NCI-H2171 treated with DMSO at 0.1 percent for 48 hours (cell line): ENCODE measurements at places on chromosomes 2 and 18.

DNA sequence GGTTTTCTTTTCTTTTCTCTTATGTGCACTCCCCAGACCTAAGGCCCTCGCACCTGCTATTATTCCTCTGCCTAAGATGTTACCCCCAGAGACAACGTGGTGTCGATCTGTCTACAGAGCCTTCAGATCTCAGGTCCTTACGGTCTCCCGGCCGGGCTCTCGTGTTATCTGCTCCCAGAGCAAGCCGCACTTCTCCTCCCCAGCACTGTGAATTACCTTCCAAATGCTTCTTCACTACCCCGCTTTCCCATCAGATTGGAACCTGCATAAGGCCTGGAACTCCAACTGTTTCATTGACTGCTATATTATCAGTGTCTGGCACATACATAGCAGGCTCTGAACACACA, 71.2 kb upstream of the ODC1 start:
- no peak for DNase-seq

DNA sequence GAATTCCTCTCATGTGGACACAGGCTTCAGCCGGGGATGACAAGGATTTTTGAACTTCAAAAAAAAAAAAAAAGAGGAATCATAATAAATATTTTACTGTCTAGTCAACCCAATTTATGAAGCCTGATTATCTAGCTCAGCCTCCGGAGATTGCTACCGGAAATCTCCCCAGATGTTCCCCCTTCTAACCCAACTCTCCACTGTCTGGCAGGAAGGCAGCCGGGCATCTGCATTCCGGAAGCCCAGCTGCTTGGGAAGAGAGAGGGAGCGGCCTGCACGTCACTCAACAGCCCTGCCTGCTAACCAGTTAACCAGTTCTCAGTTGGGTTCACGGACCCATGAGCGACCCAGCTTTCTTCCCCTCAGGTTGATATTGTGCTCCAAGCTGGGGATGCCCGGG, 87.2 kb upstream of the POU3F3 start:
- no peak for DNase-seq

- peak; percentile 27 for DNase-seq
These were observed 6.9 kb upstream of the DPYSL5 start for GRCh38 chr2:26840937-26841610.

DNA sequence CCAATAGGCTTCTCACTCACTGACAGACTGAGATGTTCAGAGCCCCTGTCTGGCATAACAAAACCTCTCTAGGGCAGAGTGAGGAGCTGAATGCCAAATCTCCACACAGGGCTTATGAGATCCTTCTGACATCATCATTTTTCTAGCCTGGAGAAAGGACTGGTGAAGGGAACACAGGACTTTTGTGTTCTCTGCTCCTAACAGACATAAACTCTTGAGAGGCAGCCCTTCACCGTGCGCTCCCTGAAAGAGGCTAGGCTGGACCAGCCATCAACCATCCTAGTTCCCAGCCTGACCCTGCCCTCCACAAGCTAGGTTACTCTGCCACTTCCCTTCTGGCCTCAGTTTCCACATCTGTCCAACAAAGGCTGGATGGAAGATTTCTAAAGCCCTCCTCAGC, 141.9 kb downstream of the SUCLG1 start:
- no peak for DNase-seq

- DNase-seq: no peak
These were observed 132.8 kb downstream of the ACOXL start for GRCh38 chr2:110865188-110865587.

DNA sequence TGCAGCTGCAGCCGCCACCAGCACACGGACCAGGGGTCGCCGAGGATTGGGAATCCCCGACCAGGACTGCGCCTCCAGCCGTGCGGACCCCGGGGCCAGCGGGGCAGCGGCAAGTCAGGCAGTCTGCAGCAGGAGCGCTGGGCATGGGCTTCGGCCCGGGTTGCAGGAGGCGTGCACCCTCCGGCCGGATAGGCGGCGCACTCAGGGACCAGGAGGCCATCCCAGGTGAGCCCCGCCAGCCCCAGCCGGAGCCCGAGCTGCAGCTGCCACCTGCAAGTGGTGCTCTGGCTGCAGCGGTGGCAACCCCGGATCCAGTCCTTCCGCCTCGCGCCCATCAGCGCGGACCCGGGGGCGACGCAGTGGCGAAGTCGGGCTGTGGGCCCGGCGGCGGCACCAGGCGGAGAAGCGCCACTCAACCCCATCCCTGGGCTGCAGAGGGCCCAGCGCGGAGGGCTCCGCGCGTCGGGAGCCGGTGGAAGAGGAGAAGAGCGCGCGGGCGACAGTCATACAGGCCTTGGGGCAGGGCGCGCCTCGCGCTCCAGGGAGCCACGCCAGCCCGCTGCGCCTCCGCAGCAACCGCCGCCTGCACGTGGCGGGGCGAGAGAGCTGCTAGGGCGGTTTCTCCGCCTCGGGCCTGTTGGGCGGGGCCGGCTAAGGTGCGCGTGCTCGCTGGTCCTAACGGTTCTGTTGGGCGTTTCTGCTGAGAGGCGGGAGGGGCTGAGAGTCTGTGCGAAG, 73.8 kb downstream of the RPIA start:
- peak; percentile 14 for DNase-seq

DNA sequence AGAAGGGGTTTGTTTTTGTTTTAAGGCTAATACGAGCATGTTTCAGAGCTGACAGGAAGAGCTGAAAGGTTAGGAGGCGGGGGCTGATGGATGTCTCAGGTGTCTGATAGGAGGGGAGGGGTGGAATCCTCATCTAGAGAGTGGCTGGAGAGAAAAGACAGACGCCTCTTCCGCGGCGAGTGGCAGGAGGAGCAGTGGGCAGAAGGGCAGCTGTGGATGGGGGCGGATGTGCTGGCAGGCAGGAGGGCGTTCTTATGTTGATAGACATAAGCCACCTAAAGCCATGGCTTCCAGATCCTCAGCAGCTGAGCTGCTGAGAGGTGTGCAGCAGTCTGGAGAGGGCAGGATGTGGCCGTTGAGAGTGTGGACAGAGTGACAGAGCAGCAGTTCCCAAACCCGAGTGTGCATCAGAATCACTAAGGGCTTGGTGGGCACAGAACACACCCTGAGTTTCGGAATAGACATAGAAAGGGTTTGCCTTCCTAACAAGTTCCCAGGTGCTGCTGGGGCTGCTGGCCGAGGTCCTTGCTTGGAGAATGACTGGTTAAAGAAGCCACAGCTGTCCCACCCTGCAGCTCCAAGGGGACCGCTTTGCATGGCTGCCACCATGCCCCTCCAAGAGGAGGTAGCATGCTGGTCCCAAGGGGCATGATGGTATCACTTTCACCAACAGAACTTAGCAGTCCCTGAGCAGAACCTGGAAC, 3.0 kb upstream of the ITM2C start:
- DNase-seq: no peak

- no peak for DNase-seq
These were observed 56.4 kb upstream of the MGAT5 start for GRCh38 chr2:134197445-134197844.

DNA sequence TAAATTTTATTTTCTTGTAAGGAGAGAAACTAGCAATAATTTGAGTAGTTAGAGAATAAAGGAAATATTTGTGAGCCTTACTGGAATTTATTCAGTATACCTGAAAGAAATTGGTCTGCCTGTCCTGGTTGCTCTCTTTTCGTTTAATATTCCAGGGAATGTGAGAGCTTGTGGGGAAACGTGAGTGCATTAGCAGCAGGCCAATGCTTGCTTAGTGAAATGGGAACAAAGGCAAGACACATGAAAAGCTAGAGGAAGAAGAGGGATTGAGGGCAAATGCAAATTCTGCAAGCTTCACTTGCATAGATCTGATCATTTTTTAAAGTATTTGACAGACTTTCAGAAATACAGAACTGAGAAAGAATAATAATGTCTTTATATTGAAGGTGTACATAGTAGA, 111.0 kb downstream of the ERBB4 start:
- no peak for DNase-seq

DNA sequence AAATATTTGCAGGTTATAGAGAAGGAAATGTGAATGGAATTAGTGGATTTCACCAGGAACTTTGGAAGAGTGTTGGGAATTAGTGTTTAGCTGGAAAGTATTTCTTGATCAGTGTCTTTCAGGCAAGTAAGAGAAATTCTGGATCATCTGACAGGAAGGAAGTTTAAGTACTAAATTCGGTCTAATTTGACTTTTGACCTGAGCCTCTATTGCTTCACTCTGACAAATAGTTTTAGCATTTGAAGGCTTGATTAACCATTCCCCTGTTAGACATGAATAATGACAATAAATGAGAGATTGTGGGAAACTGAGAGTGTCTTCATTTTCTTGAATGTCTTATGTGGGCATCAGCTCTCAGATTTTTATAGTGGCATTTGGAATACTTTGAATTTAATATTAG, 16.0 kb downstream of the CCNT2 start:
- no peak for DNase-seq

GRCh38 chr2:27807476-27807875, 36.0 kb downstream of the MRPL33 start:
- DNase-seq: peak; percentile 22

- no peak for DNase-seq
These were observed 932.3 kb upstream of the ACVR2A start for GRCh38 chr2:146912536-146912935.

GRCh38 chr18:36900466-36900865, 71.5 kb downstream of the KIAA1328 start:
- no peak for DNase-seq

GRCh38 chr2:241563031-241563507, 4.5 kb downstream of the BOK start:
- DNase-seq: no peak

GRCh38 chr18:75533950-75534349, 106.4 kb upstream of the SMIM21 start:
- DNase-seq: no peak

GRCh38 chr18:6055711-6056110, 160.4 kb upstream of the TMEM200C start:
- DNase-seq: no peak

- no peak for DNase-seq
These were observed 117.7 kb downstream of the ZNF516 start for GRCh38 chr18:76377359-76377756.

GRCh38 chr18:46435031-46435430, 222.0 kb downstream of the LOXHD1 start:
- no peak for DNase-seq

GRCh38 chr18:7575465-7576028, 8.4 kb downstream of the PTPRM start:
- no peak for DNase-seq

DNA sequence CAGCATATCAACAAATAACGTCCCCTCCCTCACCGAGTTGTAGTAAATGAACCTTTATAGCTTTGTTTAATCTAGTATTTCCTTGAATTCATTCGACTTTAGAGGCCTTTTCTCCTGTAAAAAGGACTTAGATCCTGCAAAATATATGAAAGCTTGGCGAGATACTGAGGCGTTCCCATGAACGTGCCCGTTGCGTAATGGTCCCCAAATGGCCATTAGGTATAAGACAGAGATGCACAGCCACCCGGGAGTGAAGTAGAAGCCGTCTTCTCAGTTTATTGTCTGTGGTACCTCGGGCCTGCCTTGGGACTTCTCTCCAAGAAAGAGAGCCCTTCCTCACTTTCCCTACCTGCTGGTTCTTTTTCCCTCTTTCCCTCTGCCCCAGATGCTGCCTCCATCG, 310.6 kb downstream of the CELF4 start:
- DNase-seq: no peak

DNA sequence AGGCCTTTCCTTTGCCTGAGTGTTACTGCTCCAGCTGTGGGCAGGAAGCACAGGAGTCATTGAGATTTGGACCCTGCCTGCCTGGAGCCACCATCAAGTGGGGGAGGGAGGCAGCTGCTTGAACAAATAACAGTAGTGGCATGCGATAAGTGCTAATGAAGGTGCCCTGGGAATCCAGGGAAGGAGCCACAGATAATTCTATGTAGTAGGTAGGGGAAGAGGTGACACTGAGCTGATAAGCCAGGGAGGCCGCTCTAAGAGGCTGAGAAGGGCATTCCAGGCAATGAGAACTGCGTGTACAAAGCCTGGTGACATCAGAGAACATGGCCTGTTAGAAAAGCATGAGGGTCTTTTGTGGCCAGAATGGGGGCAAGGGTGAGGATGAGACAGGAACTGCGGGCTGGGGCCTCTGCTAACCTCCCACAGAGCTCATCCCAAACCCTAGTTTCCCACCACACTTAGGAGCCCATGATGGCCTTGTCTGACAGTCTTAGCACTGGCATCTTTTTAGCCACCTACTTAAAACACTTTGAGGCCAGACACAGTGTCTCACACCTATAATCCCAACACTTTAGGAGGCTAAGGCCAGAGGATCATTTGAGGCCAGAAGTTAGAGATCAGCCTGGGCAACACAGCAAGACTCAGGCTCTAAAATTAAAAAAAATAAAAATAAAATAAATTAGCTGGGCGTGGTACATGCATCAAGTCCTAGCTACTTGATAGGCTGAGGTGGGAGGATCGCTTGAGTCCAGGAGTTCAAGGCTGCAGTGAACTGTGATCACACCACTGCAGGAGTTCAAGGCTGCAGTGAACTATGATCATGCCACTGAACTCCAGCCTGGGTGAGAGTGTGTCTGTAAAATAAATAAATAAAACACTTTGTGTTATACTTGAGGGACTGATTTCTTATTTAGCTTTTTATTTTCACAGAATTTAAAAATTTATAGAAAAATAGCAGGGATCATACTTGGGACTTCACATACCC, 58.9 kb downstream of the TET3 start:
- no peak for DNase-seq

DNA sequence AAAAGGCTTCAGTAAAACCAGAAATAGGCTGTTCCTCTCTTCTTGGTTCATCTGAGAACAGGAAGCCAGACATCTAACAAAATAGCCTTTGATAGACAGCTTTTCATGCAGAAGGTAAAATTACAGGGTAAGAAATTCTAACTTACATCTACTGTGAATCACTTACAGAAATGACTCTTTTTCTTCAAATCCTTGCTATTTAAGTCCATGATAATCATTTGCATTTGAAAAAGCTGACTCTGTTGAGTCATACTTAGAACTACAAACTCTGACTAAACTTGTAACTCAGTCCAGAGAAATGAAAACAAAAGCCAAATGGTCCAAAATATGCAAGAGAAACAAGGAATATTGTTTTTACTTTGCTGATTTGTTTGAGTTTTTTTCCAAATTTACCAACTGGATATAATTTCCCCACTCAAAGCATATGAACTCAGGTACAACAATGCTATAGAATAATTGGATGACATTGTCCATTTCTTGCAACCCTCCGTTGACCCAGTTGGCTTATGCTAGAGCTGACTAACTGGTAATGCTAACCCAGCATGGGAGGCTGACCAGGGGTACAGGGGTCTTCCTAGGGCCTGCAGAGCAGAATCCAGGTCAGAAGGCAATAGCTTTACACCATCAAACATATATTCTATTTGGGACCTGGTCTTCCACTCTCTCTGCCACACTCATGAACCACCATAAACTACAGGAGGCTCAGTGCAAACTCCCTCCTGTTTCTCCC, 18.8 kb upstream of the MREG start:
- no peak for DNase-seq

DNA sequence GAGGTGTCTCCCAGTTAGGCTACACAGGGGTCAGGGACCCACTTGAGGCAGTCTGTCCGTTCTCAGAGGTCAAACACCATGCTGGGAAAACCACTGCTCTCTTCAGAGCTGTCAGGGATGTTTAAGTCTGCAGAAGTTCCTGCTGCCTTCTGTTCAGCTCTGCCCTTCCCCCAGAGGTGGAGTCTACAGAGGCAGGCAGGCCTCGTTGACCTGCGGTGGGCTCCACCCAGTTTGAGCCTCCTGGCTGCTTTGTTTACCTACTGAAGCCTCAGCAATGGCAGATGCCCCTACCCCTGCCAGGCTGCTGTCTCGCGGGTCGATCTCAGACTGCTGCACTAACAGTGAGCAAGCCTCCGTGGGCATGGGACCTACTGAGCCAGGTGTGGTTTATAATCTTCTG, 346.3 kb downstream of the CELF4 start:
- DNase-seq: no peak
